ENCODE measurements at places on chromosomes 6 and 20.

GRCh38 chr20:16451982-16452381 lies 121.3 kb downstream of the KIF16B start:
- DNase-seq, result no peak

- no peak for DNase-seq
These were observed 15.1 kb downstream of the SLC22A3 start for GRCh38 chr6:160363016-160363996.

DNA sequence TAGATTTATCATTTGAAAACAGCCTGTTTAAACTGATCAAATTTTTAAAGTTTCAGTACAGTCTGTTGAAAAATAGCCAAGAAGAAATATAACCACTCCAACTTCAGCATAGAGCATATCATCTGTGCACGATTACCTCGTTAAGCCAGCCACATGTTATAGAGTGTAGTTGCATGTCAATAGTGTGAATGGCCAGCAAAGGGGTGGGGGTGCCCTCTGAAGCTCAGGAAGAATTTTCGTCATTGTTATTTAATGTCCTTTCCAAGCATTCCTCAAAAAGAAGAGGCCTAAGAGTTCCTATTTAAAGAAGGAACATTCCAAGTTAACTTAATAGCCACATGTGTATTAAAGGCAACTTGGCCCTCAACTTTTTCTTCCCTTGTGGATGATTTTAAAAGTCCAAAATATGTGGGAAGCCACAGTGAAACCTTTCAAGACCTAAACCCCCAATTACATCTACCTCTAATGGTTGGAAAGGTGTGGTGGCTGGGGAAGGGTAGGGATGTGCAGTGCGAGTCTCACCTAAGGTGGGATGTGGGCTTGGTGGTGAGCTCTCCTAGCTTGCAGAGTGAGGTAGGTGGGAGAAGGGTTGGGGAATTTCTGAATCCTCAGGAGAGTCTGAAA lies 1.8 kb upstream of the CCN2 start:
- no peak for DNase-seq

GRCh38 chr20:6401893-6402557 lies 279.2 kb upstream of the FERMT1 start:
- no peak for DNase-seq

DNA sequence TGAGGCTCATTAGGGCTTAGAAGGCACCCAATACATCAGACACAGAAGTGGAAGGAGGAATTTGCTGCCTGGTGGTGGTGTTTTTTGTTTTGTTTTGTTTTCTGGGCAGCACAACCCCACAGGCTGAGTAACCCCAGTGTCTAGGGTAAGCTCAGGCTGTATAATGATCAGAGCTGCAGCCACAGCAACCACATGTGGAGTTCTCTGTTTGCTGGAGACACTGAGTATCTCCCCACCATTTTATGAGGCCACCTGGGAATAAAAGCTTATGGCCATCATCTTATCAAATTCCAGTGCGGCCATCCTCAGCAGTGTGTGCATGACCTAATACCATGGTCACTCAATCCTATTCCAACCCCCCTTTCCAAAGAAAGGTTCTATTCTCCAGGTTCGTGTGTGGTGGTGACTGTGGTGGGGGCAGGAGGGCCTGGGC lies 3.4 kb upstream of the DLL1 start:
- no peak for DNase-seq

DNA sequence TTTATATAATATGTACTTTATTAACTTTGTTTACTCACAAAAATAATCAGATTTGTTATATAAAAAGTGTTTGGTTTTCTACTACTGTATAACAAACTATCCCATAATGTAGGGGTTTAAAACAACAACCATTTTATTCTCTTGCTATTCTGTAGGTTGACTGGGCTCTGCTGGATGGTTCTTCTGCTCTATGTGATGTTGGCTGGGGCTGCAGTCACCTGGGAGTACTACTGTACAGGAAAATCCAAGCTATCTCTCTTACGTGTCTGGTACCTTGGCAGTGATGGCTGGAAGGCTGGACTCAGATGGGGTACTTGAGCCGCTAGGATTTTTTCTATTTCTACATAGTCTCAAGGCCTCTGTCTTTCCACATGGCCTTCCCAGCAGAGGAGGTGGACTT lies 44.0 kb upstream of the UBR2 start:
- no peak for DNase-seq

DNA sequence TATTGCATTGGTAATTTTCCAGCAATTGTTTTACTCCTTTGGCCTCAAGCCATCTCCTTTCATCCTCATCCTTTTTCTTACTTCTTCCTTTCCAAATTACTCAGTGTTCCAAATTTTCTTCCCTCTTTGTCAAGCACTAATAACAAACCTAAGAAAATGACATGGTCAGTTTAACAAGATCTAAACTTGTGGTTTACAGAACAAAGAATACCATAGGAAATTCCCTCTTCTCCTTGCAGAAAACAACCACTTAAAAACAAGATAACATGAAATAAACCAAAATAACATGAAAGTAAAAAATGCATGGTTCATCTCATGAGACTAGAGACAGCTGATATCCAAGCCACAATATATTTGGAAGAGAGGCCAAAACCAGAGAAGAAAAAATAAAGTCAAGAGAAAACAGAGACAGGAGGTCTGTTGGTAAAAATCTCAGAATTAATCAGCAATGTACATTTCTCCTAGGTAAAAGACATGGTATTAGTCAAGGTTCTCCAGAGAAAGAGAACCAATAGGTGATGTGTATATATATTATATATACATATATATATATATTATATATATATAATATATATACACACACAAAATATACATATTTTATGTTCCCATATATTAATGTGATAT lies 51.0 kb upstream of the SENP6 start:
- no peak for DNase-seq

- no peak for DNase-seq
These were observed 16.1 kb downstream of the SCAF8 start for GRCh38 chr6:154749341-154749740.

DNA sequence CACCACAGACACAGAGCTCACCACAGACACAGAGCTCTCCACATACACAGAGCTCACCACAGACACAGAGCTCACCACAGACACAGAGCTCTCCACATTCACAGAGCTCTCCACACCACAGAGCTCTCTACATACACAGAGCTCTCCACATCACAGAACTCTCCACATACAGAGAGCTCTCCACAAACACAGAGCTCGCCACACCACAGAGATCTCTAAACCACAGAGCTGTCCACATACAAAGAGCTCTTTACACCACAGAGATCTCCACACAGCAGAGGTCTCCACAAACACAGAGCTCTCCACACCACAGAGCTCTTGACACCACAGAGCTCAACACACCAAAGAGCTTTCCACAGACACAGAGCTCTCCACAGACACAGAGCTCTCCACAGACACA lies 55.8 kb downstream of the ERMARD start:
- DNase-seq, result no peak

DNA sequence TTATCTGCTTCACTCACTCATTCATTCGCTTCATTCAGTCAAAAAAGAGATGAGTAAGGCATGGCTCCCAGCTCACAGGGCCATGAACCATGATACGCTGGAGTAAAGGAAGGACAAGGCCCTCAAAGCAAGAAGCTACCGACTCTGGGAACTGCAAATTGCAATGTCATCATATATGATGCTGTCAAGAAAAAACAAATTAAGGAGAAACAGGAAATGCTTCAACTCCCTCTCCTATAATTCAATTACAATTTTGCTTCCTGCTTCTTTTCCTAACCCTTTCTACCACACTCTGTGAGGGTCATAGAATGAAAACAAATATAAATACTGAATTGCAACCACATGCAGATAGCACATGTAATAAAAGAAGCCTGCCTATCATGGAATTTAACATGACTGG lies 725.7 kb upstream of the FLRT3 start:
- DNase-seq, result no peak

Measured in T-helper 22 cell (primary cell).